ENCODE measurements at places on chromosomes 6 and 20.

DNA sequence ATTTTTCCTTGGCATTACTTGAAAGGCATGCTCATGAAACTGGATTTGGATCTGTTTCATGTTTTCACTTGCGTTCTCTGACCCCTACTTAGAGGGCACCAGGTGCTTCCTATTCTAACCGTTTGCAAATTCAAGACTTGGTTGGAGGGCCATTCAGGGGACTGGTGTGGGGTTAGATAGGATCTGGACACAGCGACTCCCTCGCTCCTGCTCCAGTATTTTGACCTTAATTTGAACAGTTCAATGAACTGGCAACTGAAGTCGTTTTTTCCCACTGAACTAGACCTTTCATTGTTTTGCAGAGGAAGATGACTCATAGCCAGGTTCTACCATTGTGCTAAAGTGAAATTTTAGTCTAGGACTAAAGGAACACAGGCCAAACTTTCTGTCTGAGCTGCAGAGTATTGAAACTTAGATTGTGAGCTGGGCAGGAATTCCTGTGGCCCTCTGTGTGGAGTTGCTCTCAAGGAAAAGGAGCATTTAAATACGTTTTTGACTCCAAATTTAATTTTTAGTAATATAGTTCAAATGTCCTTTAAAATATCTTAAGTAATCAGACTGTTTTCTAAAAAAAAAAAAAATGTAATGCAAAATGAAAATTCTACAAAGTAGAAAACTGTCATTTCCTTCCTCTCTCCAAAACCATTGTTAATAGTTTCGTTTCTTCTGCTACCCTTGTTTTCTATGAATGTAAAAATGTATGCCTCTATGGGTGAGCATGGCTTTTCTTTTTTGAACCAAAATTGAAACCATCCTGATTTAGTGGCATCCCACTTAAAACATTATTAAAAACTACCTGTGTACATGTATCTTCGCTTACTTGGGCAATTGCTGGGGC, 64.8 kb downstream of the UTRN start:
- no peak for DNase-seq

GRCh38 chr6:110693994-110694393, 121.3 kb downstream of the CDK19 start:
- no peak for DNase-seq

DNA sequence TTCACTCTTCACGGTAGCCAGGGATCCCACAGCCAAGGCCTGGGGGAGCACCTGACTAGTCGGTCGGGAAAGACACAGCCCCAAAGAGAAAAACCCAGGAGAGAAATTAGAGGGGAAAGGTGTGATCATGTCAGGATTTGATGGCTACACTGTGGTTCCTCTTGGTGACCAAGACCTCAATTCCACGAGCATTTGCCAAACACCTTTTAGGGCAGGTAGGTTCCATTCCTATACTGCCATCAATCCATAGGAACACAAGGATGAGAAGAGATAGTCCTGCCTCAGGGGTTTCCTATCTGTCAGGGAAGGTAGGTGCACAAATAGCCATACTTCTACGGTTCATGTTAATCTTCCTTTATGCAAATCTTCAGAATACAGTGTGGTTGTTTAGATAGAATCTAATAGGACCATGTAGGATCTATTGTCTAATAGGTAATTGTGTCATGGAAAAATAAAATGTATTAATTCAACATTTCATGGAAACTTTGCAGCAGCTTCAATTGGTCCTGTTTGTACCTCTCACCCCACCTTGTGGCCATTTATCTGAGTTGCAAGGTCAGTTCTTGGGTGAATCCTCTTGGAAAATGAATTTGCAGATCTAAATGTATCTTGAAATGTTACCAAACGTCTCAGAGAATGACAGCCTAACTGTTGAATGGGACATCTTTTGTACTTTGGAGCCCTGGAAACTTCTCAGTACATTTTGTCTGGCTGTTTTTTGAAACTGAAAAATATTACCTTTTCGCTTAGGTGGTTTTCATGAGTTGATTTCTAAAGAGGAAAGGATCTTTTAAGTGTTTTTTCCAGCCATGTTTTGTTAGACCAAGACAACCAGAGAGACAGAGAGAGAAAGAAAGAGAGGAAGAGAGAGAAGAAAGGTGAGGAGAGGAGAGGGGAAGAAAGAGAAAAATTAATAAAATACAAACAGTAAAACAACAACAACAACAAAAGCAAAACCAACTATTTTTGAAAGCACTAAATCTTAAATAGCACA, 33.7 kb upstream of the IYD start:
- DNase-seq: peak; percentile 13

DNA sequence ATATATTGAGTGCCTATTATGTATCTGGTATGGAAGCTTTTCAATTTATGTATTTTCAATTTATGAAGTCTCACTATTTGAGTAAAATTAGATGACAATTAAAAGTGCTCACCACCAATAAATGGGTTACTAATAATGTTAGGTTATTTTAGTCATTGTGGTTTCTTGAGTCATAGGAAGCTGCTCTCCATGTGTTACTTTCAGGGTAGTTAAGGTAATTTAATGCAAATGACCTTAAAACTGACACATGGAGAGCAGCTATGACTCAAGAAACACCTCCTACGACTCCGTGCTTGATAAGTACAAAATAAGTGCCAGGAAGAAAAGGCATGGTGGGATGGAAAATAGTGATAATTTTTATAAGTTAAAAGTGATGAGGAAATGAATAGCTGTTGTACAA, 16.5 kb upstream of the TINAG start:
- no peak for DNase-seq

GRCh38 chr6:14652536-14652935, 535.0 kb downstream of the CD83 start:
- no peak for DNase-seq

DNA sequence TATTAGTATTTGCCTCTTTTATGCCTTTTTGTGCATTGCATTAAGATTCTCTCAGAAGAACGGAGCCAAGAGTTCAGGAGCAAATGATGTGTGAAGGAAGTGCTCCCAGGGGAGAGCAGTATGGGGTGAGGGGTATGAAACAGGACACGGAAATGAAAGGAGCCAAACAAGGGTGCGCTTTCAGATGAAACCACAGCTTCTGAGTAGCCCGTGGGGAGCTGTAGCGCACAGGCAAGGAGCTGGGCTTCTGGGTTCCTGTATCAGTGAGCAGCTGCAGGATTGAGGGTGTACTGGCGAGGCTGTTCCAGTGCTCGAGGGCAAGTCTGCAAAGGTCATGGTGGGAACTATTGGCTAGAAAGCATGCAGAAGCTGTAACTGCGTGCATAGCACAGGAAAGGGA, 25.4 kb downstream of the ANKEF1 start:
- no peak for DNase-seq

GRCh38 chr6:149384464-149384863, 15.6 kb upstream of the SUMO4 start:
- DNase-seq: no peak
